ENCODE measurements at places on chromosomes 2 and 18.

DNA sequence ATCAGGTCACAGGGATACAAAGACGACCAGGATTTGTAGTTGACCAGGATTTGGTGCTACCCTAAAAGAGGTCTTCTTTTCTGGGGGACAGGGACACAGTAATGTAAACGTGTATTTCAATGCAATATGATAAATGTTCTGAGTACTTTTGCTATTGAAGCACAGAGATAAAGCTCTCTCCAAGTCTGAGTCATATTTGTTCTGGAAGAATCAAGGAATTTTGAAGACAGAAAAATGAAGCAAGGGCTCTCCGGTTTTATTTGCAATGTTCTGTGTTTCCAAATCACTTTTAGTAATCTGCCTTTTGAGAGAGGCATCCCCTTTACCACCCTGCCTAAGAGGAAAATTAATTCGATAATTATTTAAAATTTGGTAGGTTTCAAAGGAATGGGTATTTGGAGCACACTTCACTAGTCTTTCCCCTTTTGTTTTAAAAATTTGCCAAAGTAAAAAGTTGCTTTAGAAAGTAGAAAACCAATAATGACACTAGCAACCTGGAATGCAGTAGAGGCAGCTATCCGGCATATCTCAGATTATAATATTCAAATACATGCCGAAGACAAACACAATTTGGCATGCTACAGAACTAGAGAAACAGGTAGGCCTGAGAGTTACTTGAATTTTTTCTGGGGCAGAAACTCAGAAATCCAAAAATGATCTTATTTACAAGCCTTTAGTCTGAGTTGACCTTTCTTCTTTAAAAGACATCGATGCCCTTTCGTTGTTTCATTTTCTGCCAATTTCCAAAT is 82.7 kb downstream of the MREG start:
- no peak for DNase-seq

- DNase-seq: no peak
Measured at GRCh38 chr18:23837591-23837990, 148.3 kb downstream of the LAMA3 start.

DNA sequence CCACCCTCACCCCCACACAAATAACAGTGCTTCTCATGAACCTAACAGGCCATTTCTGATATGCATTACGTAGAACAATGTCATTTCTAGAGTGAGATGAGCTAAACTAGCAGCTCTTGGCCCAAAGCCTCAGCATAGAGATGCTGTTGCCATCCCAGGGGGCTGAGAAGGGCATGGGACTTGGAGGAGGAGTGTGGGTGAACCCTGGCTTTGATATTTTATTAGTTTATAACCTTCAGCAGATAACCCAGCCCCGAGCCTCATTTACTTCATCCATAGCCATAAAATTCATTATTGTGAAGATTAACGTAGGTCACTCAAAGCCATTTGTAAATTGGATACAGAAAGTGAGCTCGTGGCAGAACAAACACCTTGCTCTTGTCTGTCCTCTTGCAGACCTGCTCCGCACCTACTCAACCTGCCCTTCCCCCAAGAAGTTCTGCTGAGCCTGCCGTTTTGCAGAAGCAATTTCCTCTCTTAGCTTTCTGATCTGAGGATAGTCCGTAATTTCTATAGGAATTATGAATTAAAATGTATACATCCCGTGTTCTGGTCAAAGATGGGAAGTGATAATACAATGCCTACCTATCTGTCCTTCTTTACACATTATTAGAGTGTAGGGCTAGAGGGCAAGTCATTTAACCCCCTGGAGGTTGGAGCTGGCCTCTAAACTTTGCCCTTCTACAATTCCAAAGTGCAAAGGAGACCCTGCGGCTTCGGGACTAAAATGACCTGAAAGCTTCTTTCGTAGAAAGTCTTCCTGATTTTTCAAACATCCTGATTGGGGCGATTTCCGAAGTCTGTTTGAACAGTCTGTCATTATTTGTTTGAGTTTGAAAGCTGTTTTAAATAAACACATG is 187.4 kb downstream of the BCL2 start:
- no peak for DNase-seq

GRCh38 chr18:501406-501714 is 859 bp upstream of the COLEC12 start:
- DNase-seq: no peak

- no peak for DNase-seq
Measured at GRCh38 chr18:4639628-4640310, 184.7 kb upstream of the DLGAP1 start.

DNA sequence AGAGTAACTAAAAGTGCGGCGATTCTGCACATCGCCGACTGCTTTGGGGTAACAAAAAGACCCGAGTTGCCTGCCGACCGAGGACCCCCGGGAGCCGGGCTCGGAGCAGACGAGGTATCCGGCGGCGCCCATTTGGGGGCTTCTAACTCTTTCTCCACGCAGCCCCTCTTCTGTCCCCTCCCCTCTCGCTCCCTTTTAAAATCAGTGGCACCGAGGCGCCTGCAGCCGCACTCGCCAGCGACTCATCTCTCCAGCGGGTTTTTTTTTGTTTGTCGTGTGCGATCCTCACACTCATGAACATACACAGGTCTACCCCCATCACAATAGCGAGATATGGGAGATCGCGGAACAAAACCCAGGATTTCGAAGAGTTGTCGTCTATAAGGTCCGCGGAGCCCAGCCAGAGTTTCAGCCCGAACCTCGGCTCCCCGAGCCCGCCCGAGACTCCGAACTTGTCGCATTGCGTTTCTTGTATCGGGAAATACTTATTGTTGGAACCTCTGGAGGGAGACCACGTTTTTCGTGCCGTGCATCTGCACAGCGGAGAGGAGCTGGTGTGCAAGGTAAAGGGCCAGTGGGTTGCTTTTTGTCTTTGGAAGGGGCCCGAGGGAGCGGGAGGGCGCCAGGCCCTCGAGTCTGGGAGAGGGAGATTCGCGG is 1.4 kb downstream of the TRIB2 start:
- DNase-seq: no peak

- no peak for DNase-seq
Measured at GRCh38 chr2:20615466-20616241, 35.2 kb downstream of the HS1BP3 start.

GRCh38 chr2:126399001-126399400 is 257.0 kb upstream of the GYPC start:
- peak; percentile 8 for DNase-seq

DNA sequence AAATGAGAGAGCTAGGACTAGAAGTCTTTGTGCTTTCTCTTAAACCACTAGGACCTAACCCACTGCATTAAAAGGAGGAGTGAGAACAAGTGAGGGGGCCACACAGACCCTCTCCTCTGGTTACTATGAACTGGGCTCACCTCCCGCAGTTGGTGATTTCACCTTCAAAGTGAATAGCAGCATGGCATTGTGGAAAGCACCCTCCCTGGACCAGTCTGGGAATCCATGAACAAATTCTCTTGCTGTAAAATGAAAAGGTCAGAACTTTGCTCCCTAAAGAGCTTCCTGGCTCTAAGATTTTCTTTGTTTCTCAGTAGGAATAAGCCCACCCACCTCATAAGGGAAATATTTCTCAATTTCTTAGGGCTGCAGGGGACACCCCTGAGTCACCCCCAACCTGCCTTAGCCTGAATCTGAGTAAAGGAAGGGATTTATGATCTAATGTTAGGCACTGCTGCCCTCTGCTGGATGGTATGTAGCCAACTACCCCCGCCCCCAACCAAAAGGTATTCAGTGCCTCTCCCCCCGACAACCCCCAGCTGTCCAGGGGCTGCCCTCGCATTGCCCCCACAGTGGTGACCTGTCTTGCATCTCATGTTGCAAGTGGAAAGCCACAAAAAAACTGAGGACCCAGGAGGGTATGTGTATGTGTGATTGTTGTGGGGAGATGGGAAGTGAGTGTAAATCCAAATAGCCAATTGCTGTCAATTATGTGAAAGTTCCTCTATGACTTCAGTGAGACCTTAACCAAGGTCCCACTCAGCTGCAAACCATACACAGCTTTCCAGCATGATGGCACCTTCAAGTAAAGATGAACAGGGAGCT is 230.9 kb upstream of the SLC14A2 start:
- DNase-seq: peak; percentile 57

DNA sequence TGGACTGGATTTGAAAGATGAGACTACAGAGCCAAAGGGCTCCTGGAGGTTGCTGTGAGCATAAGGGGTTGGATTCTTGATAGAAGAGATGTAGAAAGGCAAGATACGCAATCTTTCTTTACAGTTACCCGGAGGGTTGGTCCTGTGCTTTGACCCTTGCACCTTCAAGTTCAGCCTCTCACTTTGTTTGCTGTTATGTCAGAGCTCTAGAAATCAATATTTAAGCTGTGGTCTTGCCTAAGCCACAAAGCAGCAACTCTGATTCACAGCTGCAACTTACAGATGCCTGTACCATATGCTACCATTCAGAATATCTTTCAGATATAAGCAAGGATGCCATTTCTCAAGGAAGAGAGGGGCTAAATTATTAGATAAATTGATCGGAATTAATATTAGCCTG is 943.1 kb upstream of the LRRTM1 start:
- no peak for DNase-seq

GRCh38 chr2:64938607-64939285 is 50.5 kb upstream of the SLC1A4 start:
- no peak for DNase-seq

- DNase-seq: no peak
Measured at GRCh38 chr2:144876013-144876412, 356.1 kb upstream of the ZEB2 start.

GRCh38 chr2:13260402-13260801 is 543.7 kb downstream of the TRIB2 start:
- DNase-seq: no peak

- DNase-seq: no peak
Measured at GRCh38 chr2:145623136-145623535, 1103.2 kb upstream of the ZEB2 start.

DNA sequence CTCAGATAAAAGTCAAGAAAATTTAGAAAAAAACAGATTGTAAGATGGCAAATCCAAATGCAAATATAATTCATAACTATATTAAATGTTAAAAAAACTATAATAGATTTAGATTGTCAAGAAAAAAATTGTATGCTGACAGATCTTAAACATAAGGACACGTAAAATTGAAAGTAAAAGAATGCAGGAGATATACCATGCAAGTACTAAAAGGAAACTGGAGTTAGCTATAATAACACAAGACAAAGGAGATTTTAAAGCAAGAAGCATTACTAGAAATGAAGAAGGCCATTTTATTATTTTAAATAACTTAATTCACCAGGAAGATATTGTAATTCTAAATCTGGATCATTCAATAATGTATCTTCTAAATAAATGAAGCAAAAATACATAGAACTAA is 48.3 kb downstream of the TTC21B start:
- DNase-seq: no peak

- DNase-seq: no peak
Measured at GRCh38 chr2:65550246-65550645, 117.8 kb upstream of the SPRED2 start.

DNA sequence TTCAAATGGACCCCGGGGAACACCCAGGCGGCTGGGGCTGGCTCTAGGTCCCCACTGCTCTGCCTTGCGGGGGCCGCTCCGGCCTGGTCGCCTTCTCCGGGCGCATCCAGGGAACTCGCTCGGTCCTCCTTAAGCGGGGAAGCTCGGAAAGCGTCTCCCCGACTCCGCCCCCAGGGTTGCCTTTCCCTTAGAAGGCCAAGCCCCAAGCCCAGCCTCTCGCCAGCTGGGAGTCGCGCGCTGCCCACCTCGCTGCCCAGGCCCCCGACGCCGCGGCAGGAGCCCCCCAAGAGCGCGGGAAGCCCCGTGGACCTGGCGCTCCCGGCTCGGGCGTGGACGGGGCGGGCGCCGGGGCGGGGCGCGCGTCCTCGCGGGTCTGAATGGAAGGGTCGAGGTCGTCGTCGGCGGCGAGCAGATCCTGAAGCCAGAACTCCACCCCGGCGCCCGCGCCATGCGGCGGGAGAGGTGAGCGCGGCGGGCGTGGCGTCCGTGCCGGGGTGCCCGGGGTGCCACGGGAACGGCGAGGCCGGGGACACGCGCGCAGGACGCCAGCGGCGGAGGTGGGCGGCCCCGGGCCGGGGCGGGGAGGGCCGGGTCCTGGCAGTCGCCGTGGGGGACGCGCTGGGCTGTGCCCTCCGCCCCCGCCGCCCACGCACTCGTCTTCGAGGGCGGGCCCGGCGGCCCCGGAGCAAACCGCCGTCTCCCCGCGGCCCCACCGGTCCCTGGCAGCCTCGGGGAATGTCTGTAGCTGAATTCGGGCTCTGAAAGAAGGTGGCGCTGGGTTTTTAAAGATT is at the start of gene BOK:
Gene BOK (plus strand): TSS at position 214 of the 791 bp plus-strand sequence. CDS start 739 bp downstream, outside the sequence.
- DNase-seq: no peak

GRCh38 chr2:174683392-174683759 is 80.9 kb downstream of the CHRNA1 start:
- peak; percentile 68 for DNase-seq

- DNase-seq: no peak
Measured at GRCh38 chr2:226887940-226888339, 52.1 kb downstream of the RHBDD1 start.

DNA sequence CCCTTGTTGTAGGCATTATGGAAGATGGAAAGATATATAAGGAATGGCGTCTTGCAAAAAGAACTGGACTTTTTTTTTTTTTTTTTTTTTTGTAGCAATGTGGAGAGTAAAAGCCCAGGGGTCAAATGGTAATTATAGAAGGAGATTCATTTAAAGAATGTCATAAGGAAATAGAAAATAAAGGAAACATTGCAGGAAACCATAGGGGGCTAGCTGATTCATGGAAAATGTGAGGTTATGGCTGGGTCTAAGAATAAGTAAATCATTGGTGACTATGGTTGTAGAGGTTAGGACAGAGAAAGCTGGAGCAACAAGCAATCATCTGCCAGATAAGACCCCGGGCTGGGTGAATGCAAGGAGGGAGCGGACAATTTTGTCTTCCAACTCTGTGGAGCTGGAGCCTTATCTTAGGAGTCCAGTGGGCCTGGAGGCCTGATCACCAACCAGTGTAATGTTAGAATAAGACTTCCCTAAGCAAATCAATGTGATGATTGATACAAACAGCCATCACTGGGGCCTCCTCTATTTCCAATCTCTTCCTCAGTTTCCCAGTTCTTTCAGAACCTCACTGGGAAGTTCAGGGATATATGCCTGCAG is 201.2 kb upstream of the TNP1 start:
- DNase-seq: no peak

- DNase-seq: no peak
Measured at GRCh38 chr18:53843113-53843760, 381.2 kb downstream of the MBD2 start.

DNA sequence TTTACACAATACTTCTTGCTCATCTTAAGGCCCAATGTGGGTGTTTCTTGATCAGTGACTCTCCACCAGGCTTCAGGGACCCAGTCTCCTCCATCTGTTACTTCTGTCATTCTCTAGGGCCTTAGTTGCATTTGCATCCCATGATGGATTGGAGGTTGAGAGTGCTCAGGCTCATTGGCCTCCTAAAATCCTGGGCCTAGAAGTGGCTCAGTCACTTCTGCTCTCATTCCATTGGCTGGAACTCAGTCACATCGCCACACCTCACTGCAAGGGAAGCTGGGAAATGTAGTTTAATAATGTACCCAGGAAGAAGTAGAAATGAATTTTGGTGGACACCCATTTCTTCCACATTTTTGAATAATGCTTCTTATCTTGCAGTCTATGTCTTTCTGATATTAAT is 223.5 kb downstream of the HRH4 start:
- DNase-seq: peak; percentile 23

- DNase-seq: peak; percentile 72
Measured at GRCh38 chr2:127389778-127390435, 2.1 kb upstream of the MAP3K2 start.

All from KBM-7 (cell line).